Heart right ventricle (tissue), 16 donors: ENCODE measurements at places on chromosomes 7 and 10.

DNA sequence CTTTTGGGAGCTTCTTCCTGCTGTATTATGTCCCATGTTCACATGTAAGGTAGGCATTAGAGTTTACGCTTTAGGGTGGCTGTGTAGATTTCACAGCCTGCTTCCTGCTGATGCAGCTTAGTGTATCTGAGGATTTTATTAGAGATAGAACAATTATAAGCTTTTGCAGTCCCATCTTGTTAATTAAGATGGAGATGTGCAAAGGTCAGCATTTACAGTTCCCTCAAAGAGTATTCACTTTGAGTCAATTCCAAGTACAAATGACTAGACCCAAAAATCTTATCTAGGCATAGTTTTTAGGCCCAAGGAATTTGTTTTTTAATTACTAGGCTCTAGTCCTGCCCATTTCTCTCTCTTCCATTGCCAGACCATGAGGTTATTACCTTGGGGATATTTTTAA, 239.9 kb upstream of the PHF14 start:
- no peak for DNase-seq

DNA sequence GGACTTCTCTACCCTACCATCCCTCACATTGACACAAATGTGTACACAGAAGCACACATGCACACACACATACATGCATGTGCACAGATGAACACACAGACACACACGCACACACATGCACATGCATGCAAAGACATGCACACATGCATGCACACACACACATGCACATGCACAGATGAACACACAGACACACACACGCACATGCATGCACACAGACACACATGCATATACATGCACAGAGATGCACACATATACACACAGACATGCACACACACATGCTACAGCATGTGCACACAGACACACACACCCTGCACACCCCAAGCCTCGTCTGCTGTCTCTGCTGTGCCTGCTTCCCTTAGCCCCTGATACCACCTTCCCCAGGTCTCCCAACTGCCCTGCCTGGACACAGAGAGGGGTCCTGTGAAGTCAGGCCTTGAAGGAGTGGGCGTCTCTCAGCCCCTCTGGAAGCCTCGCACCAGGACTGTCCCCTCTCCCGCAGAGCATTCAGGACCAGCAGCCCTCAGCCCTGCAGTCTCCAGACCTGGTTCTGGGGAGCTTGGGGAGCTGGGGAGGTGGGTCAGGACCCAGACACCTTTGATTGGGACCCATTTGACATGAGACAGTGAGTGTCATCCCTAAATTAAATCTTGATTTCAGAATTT, 181.8 kb downstream of the DNAJB6 start:
- DNase-seq: no peak

DNA sequence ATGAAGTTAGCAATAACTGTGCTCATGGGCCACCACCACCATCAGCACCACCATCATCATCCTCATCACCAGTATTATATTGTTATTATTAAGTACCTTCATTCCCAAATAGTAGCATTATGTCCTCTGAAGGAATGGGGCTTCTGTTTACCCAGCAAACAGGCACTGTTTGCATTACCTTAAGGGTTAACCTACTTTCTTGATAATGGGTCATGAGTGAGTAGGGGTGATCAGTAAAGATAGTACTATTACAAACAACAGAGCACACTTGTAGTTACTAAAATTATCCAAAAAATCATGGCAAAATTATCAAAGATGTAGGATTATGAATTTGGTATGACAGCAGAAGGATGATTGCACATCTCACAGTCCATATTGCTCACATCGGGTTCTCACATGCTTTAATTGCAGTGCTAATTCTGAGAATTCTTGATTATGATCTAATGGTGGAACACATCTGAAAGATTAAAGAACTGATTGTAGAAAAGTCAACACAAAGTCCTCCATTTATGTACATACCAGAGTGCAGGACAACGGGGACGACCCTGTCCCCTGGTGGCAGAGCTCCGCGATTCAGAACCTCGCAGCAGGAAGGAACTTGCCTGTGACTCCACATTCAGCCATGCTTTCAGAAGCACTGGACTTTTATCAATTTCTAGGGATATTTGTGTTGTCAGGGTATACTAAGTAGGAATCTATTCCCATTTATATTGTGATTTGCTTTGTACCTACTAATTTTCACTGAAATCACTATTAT, 31.0 kb downstream of the PDE1C start:
- no peak for DNase-seq

DNA sequence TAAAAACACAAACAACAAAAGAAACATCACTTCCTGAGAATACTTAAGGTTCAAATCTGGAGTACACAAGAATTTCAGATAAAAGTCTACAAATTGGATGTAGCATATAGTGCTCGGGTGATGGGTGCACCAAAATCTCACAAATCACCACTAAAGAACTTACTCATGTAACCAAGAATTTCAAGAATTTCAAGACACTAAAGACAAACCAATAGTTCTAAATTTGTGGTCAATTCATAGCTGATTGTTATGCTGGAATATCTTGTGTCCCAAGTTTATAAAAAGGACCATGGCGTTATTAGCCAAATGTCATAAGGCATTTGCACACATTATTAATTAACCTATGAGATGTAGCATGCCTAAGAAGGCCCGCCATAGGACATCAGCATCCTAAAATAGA, 1204.1 kb upstream of the AUTS2 start:
- no peak for DNase-seq
